NCI-H146 (cell line): ENCODE measurements at places on chromosomes 5 and 9.
A peak's percentile ranks its signal among the peaks of the same experiment; 100 is the strongest.

DNA sequence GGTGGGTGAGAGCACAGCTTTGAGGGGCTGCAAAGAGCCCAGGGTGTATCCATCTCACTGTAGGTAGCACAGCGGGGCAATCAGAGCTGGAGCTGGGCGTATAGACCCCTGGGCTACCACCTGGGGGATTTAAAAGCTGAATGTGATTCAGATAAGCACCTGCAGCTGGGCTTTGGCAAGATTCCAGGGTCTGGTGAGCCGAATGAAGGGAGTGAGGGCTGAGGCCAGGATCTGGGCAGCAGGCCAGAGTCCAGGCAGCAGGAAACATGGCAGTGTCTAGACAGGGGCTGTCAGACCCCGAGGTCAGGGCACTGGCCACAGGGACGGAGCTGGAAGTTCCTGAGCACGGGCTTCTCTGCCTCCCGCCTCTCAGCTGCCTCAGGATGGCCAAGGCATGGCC, 8.7 kb downstream of the ASS1 start:
- peak; percentile 93 for DNase-seq

DNA sequence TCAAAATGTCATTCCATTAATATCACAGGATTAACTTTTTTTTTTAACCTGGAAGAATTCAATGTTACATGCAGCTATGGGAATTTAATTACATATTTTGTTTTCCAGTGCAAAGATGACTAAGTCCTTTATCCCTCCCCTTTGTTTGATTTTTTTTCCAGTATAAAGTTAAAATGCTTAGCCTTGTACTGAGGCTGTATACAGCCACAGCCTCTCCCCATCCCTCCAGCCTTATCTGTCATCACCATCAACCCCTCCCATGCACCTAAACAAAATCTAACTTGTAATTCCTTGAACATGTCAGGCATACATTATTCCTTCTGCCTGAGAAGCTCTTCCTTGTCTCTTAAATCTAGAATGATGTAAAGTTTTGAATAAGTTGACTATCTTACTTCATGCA, 20.6 kb downstream of the PCA3 start:
- no peak for DNase-seq

- peak; percentile 19 for DNase-seq
Measured at GRCh38 chr9:123225374-123225813, 43.0 kb downstream of the STRBP start.

DNA sequence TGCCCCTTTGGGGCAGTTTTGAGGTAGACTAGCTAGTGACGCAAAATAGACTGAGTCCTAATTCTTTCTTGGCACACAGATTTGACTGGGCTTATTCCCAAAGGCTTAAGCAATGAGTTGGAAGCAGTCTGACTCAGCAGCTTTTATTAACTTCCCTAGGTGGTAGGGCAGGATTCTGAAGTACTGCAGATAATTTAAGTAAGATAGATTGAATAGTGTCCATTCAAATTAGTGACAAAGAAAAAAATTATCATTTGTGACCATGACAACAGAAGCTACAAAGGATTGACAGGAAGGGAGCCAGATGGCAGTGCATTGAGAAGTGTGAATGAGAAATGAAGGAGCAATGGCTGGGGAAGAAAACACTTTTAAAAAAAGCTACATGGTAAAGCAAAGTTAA, 649.4 kb downstream of the CDH9 start:
- peak; percentile 55 for DNase-seq

- no peak for DNase-seq
Measured at GRCh38 chr5:149039506-149039905, 23.4 kb downstream of the SH3TC2 start.

GRCh38 chr5:168648576-168648975, 69.4 kb upstream of the PANK3 start:
- no peak for DNase-seq

DNA sequence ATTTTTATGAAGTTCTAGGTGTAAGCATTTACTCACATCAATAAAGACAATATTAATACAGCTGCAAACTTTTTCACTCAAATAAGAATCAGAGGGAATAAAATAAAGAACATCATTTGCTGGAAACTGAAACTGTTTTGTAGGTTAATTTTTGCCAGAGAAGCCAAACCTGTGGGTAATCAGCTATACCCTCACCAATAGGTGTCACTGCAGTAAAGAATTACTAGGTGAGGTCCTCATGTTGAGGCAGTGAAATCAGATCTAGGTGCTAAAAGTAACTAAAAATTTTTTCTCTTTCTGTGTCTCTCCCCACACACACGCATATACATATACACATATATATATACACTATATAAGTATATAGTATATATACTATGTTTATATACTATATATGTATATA, 1016.3 kb upstream of the SEMA6A start:
- no peak for DNase-seq

DNA sequence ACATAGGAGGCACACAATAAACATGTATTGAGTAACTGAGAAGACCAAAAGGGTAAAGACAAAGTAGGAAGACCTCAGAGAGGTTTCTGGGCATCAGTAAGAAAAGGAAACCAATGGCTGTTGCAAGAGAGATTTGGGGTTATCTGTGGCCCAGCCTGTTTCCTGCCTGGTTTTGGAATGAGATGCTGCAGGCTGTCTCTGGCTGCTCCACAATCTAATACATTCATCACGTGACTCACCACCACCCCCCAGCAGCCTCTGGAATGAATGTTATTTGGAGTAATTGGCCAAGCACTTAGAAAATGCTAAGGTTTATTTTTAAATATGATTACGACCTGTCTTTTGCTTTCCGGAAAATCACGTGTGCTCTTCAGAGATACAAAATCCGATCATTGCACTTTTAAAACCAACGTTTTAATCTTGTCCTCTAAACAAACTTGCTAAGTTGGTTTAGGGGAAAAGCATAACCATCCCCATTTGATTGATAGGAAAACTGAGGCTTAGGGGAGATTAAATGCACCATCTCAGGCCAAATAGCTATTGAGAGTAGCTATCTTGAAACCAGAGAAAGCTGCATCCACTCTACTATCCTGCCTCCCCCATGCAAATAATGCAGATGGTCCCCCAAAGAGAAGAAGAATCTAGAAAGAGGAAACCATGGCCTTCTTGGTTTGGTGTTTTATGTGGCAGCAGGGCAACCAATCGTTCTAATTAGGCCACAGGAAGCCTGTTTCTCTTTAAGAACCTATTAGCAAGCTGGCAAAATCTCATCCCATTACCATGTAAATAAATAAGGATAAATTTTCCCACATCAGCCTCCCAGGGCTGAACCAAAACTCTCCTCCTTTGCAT, 151.8 kb upstream of the ADRA1B start:
- DNase-seq = no peak

DNA sequence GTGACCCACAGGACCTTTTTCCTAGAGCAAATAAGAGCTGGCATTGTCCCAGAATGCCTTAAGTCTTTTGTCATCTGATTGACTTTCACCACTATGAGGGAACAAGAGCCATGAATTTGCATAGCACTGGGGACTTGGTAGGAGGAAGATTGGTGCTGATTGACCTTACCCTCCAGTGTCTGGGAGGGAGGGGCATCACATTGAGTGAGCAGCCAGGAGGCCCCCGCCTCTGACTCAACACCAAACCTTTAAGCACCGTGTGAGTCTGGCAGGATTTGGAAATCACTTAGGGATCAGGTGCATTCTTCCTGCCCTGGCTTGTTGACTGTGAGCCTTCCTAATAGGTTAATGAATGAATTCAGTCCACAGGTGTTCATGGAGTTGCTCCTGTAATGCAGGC, 40.7 kb downstream of the WNK2 start:
- peak; percentile 31 for DNase-seq

DNA sequence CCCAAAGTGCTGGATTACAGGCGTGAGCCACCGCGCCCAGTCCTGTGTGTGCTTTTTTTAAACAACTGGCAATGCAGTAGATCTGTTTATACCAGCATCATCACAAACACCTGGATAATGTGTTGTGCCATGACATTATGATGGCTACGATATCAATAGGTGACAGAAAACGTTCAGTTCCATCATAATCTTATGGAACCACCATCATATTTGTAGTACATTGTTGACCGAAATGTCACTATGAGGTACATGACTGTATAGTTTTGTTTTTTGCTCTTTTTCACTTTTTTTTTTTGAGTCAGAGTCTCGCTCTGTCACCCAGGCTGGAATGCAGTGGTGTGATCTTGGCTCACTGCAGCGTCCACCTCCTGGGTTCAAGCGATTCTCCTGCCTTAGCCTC, 24.4 kb downstream of the ANKRD55 start:
- no peak for DNase-seq

GRCh38 chr9:22514871-22515270, 68.2 kb downstream of the DMRTA1 start:
- no peak for DNase-seq

GRCh38 chr9:12851341-12852090, 76.7 kb downstream of the LURAP1L start:
- no peak for DNase-seq

DNA sequence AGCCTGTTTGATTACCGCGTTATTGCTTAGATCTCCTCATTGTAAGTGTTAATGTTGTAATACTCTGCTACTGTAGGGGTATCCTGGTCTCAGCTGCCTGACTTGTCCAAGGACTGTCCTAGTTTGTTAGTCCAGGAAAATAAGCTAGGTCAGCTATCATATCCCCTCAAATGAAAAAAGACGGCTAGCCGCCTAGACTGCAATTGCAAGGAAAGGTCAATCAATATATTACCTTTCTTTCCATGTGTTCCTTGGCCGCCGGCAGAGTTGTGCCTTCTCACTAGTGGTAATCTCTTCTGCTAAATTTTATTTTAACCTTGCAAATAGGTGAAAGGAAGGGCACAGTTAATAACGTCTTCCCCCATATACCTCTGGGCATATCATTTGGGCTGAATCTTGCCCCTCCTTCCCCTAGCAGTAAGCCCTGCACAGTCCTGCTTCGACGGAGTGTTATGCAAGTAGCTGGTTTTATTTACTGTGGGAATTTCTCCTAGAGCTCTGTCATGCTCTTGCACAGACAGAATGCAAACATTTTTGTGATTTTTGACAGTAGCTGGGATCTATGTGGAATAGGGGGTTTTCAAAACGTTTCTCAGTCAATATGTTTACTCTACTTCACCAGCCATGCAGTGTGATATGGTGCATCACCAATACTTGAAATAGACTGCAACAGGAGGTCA, 288.5 kb downstream of the MAST4 start:
- DNase-seq = no peak

GRCh38 chr5:59937633-59938032, 44.1 kb upstream of the PDE4D start:
- no peak for DNase-seq

- no peak for DNase-seq
Measured at GRCh38 chr5:90968319-90968718, 409.7 kb downstream of the ADGRV1 start.

- no peak for DNase-seq
Measured at GRCh38 chr9:126395439-126396212, 69.0 kb downstream of the MVB12B start.

GRCh38 chr5:7565559-7565958, 169.6 kb downstream of the ADCY2 start:
- DNase-seq = no peak

- no peak for DNase-seq
Measured at GRCh38 chr5:100899675-100900074, 3.4 kb downstream of the ST8SIA4 start.

DNA sequence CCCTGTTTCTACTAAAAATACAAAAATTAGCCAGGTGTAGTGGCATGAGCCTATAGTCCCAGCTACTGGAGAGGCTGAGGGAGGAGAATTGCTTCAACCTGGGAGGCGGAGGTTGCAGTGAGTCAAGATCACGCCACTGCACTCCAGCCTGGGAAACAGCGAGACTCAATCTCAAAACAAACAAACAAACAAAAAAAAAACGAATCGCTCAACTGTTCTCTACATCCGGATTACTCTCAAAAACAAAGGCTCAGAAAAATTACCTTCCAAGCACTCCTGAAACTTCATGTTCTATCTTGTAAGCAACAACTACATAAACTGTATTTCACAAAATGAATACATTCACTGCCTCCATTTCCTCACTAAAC, 14.0 kb downstream of the UBAP2 start:
- DNase-seq = no peak

DNA sequence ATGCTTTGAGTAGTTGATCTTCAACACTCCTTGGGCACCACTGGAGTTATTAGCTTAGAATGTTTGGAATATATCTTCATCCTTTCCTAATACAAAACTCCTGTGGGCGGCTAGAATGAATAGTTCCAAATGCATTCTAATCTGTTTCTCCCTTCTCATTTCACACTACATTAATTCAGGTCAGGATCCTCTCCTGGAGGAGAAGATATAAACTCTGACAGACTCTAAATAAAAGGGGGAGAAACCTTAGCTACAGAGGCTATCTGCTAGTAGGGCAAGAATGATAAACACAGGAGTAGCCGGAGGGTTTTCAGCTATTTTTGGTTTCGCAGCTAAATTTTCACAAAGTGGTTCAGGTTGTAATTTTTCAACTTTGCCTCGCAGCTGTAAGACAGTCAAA, 45.2 kb upstream of the FAM240B start:
- DNase-seq = no peak

DNA sequence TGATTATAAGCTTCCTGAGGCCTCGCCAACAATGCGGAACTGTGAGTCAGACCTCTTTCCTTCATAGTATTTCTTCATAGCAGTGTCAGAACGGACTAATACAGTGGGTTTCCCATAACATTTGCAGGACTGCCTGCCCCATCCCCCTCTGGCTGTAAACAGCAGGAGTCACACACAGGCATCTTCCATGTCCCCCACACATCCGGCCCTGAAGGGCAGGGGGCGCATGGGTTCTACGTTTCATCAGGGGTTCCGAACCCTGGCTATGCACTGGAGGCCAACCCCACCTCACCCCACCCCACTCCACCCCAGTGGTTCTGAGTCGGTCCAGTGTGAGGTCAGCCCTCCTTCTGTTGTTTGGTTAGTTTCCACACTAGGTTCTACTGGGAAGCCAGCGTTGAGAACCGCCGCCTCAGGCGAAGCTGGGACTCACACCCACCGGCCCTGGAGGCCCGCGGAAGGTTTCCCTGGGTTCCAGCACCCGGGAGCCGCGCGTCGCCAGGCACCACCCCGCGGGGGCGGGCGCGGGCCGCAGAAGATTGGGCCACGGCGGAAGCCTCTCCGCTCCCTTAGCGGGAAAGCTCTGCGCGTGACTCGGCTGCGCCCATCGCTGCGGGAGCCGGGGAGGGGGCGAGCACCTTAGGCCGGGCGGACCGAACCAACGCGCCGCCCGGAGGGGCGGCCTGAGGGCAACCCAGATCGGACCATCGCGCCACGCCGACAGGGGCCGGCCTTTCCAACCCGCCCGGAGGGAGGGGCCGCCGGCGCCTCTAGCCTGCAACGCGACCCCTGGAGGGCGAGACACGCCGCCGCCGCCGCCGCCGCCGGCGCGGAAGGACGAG, at the start of gene RUSC2:
RUSC2 (plus strand) TSS at position 799 of the 842 bp plus-strand sequence. CDS start 56,411 bp downstream, outside the sequence.
- DNase-seq = peak; percentile 93

DNA sequence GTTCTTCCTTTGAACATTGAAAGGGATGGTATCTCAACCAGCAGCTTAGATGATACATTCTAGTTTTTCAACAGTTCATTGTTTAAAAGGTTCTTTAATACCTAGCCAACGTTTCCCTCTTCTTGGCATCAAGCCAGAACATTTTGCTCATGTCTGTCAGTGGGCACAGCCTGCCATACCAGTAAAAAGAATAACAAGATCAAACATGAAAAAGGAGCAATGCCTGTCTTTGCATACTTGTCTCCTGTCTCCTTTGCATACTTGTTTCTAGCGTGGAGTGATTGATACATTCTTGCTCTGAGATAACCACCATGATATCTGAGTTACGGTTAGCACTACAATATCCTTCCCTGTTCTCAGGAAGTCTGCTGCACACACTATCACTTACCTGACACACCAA, 248.6 kb upstream of the DAPK1 start:
- no peak for DNase-seq

- no peak for DNase-seq
Measured at GRCh38 chr9:79054500-79054899, 517.3 kb upstream of the TLE4 start.

GRCh38 chr9:132744881-132745755, 74.9 kb downstream of the GTF3C4 start:
- peak; percentile 12 for DNase-seq
